ENCODE measurements at places on chromosomes 7 and 10.

DNA sequence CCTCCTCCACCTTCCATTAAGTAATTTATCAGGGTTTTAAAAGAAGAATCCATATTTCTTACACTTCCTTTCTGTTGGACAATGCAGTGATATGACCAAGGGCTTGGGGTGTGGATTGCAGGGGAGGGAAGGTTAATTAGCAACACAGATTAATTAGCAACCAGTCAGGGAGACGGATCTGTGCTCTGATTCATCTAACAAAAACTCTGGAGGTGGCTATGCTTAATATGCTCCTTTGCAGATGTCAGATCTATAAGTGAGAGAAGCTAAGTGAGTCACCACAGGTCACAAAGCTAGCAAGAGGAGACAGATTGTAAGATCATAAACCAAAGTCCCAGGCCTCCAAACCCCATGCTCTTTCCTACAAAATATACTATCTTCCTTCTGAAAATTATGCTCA, 178.8 kb upstream of the ITGB1 start:
- no peak for DNase-seq

- no peak for DNase-seq
These were observed 27.7 kb downstream of the MET start for GRCh38 chr7:116699722-116700120.

DNA sequence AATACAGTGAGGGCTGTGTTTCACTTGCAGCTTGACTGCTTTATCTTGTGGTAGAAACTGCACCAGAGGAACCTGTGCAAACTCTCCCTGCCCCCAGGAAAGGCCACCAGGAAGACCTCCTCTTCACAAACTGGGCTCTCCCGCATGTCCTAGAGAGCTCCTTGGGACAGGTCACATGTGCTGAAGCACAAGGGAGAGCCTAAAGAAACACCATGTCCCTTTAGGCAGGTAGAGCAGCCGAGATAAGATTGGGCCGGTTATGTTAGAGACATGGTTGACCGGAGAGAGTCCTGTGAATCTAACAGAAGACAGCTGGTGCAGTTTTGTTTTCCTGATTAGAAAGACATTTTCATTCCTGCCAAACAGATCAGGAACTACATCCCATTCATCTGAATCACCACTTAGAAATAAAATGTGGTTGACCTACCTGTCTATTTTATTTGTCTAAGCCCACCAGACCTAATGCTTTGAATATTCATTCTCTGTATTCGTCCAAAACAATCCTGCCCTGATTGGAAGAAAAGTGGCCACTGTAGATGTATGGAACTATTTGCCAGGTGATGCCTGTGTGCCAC, 224.1 kb downstream of the GLI3 start:
- no peak for DNase-seq

GRCh38 chr10:49175587-49176309, 12.4 kb downstream of the TMEM273 start:
- no peak for DNase-seq

- DNase-seq: no peak
These were observed 12.0 kb downstream of the EEPD1 start for GRCh38 chr7:36165059-36165458.

DNA sequence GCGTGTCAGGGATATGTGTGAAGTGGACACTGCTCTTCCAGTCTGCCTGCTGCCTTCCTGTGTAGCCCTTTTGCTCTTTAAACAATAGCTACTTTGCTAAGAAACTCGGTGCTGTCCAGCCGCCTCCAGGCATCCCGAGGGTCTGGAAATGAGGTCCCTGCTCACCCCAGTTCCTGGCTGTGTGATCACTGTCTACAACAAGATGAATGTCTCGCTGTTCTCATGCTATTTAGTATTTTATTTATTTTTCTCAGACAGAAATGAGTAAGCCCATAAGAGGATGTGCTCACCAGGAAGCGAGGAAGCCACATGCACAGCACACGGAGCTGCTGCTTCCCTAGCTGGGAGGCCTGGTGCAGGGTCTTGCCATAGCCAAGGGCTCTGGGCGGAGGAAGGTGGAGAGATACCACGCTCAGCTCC, 167.0 kb upstream of the PITRM1 start:
- no peak for DNase-seq

DNA sequence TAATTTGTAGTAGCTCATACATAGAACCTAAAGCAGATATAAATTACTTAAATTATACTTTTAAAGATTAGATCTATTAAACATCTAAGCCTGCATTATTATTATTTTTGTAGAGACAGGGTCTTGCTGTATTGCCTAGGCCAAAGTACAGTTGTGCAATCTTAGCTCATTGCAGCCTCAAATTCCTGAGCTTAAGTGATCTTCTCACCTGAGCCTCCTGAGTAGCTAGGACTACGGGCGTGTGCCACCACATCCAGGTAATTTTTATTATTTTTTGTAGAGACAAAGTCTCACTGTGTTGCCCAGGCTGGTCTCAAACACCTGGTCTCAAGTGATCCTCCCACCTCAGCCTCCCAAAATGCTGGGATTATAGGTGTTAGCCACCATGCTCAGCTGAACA, 46.7 kb downstream of the RALA start:
- no peak for DNase-seq

GRCh38 chr7:154903083-154903731, 99.7 kb downstream of the PAXIP1 start:
- no peak for DNase-seq

GRCh38 chr7:22601003-22601402, 101.0 kb upstream of the STEAP1B start:
- DNase-seq: no peak

GRCh38 chr10:36640626-36641025, 484.8 kb upstream of the ANKRD30A start:
- no peak for DNase-seq

DNA sequence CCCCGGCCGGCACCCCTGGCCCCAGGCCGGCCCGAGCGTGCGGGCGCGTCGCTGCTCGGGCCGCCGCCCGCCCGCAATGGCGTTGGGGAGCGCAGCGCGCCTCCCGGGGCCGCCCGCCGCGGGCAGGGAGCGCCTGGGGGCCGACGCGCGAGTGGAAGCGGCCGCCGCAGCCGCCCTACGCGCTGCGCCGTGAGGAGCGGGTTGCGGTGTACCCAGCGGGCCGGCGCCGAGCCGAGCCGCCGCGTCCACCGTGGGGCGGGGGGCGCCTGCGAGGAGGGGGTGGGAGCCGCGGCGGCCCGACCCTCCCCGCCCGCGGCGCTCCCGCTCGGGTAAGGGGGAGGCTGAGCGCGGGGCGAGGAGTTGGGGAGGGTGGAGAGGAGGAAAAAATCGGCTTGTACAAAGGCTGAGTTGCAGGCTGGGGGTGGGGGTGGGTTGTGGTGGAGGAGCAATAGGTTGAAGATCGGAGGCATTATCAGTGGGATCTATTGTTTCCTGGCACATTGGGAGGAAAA, 473 bp downstream of the PPP1R9A start:
- no peak for DNase-seq

GRCh38 chr10:125555743-125556142, 127.2 kb downstream of the TEX36 start:
- no peak for DNase-seq

DNA sequence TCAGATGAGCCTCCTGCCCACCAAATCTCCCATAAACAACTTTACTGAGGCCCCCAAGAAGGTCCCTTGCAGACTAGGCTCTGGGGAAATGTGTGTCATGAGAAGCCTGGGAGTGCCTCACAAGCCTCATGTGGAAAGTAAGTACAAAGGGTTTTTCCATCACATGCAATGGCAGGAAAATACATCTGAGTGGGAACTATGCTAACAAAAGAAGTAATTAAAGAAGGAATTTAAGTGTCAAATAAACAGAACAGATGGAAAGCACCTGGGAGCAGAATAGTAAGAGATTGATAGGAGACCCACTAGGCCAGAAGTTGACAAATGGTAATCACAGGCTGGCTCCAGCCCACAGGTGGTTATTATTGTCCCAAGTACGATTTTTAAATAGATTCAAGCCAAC, 20.5 kb downstream of the GSAP start:
- no peak for DNase-seq

DNA sequence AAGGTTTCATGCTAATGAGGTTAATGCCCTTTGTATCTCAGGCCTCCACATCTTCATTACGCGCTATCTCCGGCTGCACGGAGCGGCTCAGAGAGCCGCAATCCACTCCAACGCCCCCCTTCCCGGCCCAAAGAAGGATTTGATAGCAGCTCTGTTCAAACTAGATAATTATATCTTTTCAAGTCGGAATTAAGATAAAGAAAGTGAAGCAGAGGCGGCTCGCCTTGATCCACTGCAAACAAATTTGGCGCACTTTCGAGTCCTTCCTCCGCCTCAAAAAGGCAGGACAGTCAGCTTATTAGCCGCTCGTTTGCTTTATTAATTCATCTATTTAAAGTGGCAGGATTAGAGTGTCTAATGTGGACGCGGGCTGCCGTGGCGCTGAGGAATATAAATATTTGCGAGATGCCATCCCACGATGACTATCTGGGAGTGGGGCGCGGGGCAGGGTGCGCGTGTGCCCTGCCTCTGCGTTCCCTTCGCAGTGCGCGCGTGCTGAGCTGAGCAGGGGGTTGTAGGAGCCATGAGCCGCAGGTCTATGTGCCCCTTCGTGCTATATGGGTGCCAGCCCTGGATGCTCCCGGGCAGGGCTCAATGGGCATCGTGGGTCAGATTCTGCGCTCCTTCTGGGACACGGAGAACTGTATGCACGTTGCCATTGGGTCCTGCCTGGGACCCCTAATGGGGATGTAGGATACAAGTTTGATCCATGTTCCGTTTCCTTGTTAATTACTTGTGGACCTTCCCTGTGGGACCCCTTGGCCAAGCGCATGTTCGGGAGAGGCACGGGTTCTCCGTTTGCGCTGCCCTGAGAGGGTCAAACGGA, 9.0 kb downstream of the EMX2 start:
- no peak for DNase-seq

- DNase-seq: no peak
These were observed 13.3 kb downstream of the ZRANB1 start for GRCh38 chr10:124955243-124955642.

DNA sequence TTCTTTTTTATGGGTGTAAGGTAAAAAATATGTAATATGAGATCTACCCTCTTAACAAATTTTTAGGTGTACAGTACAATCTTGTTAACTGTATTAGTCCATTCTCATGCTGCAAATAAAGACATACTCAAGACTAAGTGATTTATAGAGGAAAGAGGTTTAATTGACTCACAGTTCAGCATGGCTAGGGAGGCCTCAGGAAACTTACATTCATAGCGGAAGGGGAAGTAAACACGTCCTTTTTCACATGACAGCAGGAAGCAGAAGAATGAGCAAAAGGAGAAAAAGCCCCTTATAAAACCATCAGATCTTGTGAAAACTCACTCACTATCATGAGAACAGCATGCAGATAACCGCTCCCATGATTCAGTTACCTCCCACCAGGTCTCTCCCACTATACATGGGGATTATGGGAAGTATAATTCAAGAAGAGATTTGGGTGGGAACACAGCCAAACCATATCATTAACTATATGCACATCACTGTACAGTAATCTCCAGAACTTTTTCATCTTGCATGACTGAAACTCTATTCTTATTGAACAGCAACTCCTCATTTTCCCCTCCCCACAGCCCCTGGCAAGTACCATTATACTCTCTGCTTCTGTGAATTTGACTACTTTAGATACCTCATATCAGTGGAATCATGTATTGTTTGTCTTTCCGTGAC, 127.4 kb downstream of the WNT2 start:
- no peak for DNase-seq

DNA sequence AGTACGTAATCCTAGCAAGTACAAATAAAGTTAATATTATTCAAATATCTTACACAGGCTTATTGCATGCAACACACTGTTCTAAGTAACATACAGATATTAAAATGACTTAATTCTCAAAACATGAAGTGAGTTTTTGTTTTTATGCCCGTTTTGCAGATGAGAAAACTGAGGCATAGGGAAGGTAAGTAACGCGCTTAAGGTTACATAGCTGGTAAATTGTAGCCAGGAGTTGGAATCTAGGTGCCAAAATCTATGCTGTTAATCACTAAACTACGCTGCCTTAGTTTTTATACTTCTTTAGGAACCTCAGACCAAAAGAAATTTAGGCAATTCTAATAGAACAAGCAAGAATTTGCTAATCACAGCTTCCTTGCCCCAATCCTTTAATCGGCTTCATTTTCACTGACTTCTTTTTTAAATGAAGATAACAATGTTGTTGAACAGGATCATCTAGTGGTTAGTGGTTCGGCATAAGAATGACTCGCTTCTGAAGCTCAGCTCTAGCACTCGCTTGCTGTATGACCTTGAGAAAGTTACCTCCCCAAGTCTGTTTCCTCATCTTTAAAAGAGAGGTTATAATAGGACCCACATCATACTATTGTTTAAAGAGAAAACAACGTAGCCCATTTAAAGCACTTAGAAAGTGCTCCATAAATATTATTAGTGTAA, 1.0 kb upstream of the LRRTM3 start:
- no peak for DNase-seq

GRCh38 chr7:115054478-115055065, 132.7 kb downstream of the MDFIC start:
- DNase-seq: no peak

GRCh38 chr7:24836084-24836483, 78.8 kb upstream of the GSDME start:
- DNase-seq: no peak

DNA sequence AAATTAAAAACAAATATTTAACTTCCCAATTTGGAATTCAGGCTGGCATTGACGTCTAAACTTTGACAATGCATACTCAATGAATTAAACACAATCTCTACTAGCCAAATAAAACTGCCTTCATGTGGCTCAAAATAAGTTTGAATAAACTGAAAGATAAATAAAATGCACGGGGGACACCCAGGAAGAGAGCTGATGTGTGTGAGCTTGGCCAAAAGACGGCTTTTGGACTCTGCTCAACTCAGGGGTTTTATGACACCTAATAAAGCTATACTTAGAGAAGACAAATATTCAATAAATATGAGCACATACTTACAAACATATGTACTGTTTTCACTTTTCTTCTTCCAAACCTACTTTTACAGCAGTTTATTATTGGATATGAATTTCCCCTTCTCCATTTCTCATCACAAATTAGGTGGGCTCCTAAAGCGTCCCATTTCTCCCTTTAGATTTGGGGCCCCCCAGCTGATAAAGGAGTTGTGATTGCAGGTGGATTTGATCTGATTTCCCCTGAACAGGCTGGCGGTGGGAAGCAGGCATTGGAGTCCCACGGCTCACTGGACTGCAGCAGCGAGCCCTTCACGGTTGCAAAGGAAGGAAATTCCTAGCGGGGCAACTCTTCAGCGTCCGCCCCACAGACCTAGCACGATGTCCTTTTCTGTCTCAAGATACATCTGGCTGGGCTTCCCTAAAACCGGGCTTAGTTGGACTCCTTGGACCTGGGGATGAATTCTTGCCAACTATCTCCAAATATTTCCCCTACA, 79.6 kb downstream of the INSIG1 start:
- DNase-seq: no peak

DNA sequence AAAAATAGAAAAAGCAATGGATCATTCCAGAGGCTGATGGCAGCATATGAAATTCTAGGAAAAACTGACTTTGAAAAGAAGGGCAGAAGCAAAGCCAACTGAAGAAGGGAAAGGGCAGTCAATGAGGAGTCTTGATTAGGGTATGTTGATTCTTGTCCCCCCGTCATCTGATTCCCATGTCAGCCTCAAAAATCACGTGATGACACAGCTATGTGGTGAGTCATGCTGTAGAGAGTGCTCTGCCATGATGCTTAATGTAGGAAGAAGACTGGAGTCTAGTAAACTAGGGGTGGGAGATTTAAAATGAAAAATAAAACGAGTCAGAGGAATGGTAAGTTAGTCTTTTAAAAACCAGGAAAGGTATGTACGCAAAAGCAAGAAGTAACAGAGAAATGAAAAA, 3.9 kb upstream of the POU6F2 start:
- DNase-seq: no peak

- DNase-seq: no peak
These were observed 47.8 kb downstream of the CHST3 start for GRCh38 chr10:72011976-72012512.

All from stimulated activated CD4-positive, alpha-beta T cell treated with anti-CD3 and anti-CD28 coated beads, TNF-alpha, amount 100 ng/mL, for 1 hour (primary cell).